ENCODE measurements at places on chromosomes 5 and 9. TPM values are rescaled to one million over a fixed set of nuclear protein-coding genes. Genes with fewer than 3 reads are reported as not detected.

DNA sequence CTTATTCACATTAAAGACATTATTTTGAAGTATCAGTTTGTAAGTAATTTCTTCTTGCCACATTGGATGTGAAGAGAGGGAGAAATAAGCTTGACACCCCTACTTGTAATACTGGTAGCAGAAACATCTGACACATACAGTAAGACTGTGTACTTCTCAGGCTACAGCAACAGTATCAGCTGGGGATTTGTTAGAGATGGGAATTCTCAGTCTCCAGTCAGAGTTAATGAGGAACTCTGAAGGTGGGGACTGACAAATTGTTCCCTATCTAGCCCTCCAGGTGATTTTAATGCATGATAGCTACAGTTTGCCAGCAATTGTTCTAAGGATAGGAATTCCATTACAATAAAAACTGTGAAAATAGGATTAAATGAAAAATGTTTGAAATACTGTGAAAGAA lies 524.8 kb downstream of the PRR16 start:
- H3K27me3 ChIP-seq, result no peaks in the 10 kb centered on the region
- H3K4me3 ChIP-seq, result no peak overlapping the region
- DNase-seq, result no peak
- H3K36me3 ChIP-seq, result no peaks in the 10 kb centered on the region
- H3K27ac ChIP-seq, result no peak overlapping the region

- DNase-seq, result no peak
- no peaks in the 10 kb centered on the region for H3K36me3 ChIP-seq
- H3K27ac ChIP-seq, result peak overlapping the region; percentile 99
- H3K27me3 ChIP-seq, result no peaks in the 10 kb centered on the region
Observed at GRCh38 chr5:149728303-149728702, 1.8 kb upstream of the PPARGC1B start.

DNA sequence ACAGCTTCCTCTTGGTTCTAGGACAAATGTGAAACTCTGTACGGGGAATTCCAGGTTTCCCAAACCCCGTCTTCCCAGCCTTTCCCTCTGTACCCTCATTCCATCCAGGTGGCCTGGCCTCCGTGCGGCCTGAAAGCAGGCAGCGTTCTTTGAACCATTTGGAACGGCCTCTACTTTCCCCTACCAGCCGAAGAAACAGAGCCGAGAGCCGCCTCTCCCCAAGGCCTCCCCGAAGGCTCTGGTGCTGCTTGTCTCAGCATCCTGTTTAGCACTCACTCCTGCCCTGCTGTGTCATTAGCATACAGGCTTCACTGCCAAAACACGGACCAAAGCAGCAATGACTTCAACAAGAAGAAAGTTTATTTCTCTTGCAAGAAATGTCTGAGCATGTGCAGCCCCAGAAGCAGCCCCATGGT lies 137.7 kb downstream of the HSD17B3 start:
- DNase-seq, result peak; percentile 29
- H3K4me3 ChIP-seq, result no peak overlapping the region
- H3K4me1 ChIP-seq, result no peaks in the 10 kb centered on the region
- H3K27me3 ChIP-seq, result no peaks in the 10 kb centered on the region
- H3K27ac ChIP-seq, result no peak overlapping the region

GRCh38 chr5:75734913-75735789 lies 17.9 kb upstream of the POC5 start:
- DNase-seq, result no peak
- H3K4me3 ChIP-seq, result no peak overlapping the region
- H3K36me3 ChIP-seq, result no peaks in the 10 kb centered on the region
- no peaks in the 10 kb centered on the region for H3K4me1 ChIP-seq

DNA sequence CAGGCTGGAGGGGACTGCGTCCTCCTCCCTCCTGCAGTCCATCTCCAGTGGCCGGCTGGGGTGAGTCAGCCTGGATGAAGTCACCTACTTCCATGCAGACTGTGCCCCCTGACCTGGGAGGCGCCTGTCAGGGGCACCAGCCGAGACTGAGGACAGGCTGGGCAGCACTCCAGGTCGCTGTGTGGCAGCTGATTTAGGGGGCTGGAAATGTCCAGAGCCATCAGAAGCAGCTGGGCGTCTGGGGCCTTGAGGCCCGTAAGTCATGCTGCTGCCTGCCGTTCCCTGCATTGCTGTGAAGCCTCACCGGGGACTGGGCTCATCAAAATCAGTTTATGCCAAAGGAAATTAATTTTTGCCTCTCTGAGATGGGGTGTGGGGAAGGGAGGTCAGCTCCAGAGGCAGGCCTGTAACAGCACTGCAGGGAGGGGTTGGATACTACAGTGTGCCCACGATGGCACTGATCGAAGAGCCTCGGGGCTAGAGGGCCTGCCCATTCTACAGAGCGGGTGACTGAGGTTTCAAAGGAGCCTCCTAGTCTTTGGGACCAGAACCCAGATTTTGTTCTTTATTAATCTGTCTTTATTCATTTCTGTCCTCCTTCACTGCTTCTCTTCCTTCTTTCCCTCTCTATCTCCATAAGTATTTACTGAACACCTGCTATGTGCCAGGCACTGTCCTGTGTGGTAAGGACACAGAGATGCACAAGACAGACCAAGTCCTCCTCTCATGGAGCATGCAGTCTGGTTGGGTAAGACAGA lies 70.4 kb upstream of the PSD2 start:
- H3K4me1 ChIP-seq, result no peaks in the 10 kb centered on the region
- peak; percentile 80 for DNase-seq
- peak overlapping the region; percentile 34 for H3K27ac ChIP-seq
- no peaks in the 10 kb centered on the region for H3K27me3 ChIP-seq
- no peaks in the 10 kb centered on the region for H3K36me3 ChIP-seq

DNA sequence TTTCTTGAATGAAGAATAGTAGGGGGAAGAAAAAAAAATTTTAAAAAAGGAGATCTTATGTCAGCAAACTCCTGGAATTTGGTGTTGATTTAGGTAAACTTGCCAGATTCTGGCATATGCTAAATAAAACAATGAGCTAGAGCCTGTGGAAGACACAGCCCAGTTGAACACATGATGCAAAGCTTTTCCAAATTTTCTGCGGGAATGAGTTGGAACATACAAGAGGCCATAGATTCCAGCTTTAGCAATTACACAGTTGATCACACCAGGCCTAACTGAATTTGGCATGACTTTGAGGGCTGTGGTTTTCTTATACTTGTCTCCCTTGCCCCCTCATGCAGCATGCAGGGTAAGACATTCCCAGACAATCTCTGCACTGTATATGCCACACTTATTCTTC lies 297.0 kb downstream of the SH3GL2 start:
- H3K4me1 ChIP-seq, result no peaks in the 10 kb centered on the region
- no peak overlapping the region for H3K27ac ChIP-seq
- no peaks in the 10 kb centered on the region for H3K27me3 ChIP-seq
- no peak overlapping the region for H3K4me3 ChIP-seq
- H3K36me3 ChIP-seq, result no peaks in the 10 kb centered on the region

The SPATA6L gene
- total RNA-seq, result 1.4 TPM

DNA sequence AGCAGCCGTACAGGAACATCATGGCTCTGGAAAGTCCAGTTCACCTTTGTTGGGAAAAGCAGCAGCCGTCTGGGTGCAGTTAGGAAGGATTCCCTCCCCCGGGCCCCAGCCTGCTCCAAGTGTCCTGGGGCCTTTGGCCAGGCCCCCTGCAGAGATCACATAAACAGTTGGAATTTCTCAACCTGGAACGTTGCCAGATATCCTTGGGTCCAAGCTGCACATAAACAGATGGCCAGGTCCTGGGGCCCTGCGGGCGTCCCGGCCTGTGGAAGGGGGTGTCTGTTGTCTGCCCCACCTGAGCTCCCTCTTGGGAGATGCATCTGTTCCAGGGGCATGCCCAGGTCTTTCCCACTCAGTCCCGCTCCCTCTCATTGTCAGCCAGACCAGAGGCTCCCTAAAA lies 92.7 kb downstream of the COL5A1 start:
- peaks cover 74% of the 10 kb centered on the region for H3K4me1 ChIP-seq
- no peak overlapping the region for H3K4me3 ChIP-seq
- peak; percentile 88 for DNase-seq

The RANBP17 gene
- total RNA-seq, result 21.9 TPM

GRCh38 chr9:115756736-115757135 lies 396.9 kb upstream of the PAPPA start:
- H3K4me1 ChIP-seq, result no peaks in the 10 kb centered on the region
- H3K27ac ChIP-seq, result no peak overlapping the region
- no peaks in the 10 kb centered on the region for H3K27me3 ChIP-seq
- DNase-seq, result no peak

The OBP2B gene
- total RNA-seq, result not detected

GRCh38 chr5:65742565-65743231 lies 20.7 kb downstream of the NLN start:
- no peaks in the 10 kb centered on the region for H3K4me1 ChIP-seq
- no peak overlapping the region for H3K27ac ChIP-seq
- no peaks in the 10 kb centered on the region for H3K36me3 ChIP-seq
- no peak for DNase-seq
- H3K4me3 ChIP-seq, result no peak overlapping the region

The GDA gene
- total RNA-seq, result not detected
